GM23338 (cell line): ENCODE measurements at places on chromosomes 4 and X.

DNA sequence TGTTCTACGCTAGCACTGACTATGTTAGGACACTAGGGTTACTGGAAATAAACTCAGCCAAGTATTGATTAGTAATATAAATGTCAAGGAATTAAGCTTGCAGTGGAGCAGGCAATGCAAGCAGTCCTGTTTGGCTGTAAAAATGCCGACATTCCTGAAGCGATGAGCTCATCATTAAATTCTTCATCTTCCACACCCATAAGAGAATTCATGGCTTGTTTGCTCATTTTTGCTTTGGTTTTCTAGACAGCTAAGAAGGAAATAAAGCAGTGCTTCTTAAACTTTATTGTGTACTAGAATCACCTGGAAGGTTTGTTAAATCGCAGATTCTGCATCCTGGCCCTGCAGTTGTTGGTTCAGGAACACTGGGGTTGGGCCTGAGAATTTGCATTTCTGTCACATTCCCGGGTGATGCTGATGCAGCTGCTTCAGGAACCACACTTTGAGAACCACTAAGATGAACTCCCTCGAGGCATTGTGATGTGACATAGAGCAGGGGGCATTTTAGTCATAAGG is 17.8 kb downstream of the ANXA3 start:
- DNase-seq, result peak; percentile 54

DNA sequence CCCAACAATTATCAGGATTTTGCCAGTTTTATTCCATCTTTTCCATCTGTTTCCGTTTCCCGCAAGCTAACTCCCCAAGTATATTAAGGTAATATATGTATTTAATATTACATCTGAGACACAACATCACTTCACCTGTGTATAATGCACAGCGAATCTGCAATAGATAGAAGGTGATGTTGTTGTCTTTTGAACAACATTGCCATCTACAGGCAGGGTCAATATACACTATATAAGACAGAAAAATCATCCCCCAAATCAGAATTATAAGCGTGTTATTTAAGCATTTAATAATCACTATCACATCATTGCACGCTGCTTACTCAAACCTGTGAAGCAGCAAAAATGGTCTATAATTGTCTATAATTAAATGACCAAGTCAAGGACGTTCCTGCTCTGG is 1115.5 kb downstream of the NLGN4X start:
- peak; percentile 31 for DNase-seq

GRCh38 chr4:38837849-38838248 is 18.8 kb downstream of the TLR6 start:
- DNase-seq, result no peak

DNA sequence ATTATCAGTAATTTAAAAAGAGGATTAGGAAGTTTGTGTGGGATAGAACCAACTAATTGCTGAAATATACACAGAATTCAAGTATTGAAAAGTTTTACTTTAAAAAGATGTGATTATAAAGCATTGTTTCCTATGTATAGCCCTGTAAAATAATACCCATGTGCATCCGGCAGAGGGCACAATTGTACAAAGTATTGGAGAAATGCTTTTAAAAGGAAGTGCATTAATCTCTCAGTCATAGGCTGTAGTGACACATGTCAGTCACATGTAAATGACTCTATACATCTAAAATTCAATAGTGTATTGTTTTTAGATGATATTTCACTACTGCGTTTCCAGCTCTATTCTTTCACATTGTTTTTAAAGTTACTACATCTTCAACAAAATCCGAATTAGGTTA is 9.7 kb upstream of the GEMIN8 start:
- DNase-seq, result peak; percentile 53

DNA sequence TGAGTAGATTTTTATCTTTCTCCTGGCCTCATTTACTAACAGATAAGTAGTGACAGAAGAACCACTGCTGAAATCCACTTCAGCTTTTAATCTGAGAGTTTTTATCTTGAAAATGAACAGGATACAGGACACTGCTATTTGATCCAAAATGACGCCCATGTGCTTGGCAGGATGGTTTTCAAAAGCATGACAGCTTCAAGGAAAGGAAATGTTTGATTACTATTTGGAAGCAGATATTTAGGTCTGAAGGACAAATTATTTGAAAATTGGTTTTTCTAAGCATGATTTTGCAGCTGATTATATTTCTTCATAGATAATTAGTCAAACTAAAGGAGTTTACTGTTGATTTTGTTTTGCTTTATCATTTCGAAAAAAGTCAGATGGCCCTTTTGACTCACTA is 11.1 kb downstream of the PACRGL start:
- no peak for DNase-seq

- DNase-seq, result no peak
These were observed 110.9 kb downstream of the FRAS1 start for GRCh38 chr4:78168029-78168428.

DNA sequence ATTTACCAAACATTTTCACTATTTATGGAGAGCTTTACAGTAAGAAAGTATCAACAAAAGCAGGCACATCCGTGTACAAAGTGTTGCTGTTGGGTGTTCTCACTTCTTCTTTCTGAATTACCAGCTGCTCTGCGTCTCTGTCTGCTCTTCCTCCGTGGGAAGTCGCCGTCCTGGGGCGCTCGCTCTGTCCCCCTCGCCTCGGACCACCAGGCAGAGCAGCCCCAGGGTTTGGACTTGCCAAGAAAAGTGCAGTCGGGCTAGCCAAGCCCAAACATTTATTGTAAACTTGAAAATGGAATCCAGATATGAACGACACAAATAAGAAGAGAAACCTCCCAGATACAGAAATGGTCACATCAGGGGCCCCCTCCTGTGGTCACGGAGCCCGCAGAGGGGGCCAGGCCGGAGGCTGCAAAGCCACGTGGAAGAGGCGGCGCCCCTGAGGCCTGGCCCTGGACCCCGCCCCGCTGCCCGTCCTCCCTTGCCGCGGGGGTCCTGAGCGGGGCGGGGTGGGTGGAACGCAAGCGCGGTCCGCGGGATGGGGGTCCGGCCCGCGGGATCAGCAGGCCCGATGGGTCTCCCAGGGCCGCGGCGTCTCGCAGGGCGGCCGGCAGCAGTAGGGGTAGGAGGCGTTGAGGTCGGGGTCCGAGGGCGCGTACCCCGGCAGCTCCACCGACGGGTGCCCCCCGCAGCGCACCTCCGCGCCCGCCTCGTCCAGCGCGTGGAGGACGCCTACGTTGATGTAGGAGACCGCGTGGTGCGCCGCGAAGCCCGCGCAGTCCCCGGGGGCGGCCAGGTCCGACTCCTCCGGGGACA is 1.5 kb downstream of the TMEM271 start:
- DNase-seq, result peak; percentile 17

DNA sequence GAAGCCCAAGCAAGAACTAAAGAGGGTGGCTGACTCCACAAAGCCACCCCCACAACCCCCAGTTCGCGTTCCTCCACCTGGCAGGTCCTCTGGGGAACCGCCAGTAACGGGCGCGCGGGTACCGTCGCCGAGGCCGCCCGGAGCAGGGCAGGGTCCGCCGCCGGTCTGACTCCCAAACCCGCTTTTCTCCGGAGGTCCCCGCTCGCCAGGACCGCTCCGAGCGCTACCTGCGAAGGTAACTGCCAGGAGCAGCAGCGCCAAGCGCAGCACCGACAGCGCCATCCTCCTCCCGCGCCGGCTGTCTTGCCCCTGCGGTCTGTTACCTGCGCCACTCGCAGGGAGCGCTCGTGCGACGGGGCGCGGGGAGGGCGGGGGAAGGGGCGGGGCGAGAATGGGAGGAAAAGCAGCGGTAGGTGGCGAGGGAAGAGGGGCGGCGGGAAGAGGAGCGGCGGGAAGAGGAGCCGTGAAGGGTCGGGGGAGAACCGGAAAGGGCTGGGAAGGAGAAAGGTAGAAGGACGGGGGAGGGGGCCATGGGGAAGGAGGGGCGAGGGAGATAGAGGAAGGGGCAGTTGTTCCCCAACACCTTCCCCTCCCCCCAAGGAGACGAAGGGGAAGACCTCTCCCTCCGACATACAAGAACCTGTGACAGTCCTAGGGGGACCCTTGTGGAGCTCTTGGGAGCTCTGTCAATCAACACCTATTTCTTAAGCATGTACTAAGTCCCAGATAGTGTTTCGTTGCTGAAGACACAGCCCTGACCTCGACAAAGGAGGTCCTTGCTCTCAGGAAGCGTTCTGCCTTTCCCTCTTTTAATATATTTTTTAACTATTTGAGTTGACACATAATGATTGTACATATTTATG is at the start of gene SPINK2:
SPINK2 (minus strand) TSS at position 321 of the 863 bp plus-strand sequence; CDS start at position 282, 39 bp downstream.
- DNase-seq, result peak; percentile 93

DNA sequence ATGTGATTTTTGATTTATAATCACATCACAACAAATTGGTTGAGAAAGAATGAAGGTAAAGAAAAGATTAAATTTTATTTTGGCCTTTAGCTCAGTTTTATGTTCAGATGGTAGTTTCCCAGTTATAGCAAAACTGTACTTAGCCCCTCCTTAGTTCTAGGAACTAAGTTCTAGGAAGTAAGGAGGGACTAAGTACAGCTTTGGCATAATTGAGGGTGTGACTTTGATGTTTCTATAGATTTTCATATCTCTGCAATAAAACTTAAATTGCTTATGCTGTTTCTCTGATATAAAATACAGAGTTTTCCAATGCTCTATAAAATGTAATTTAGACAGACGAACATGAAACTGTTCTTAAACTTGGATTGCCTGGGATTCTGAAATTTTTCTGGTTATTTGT is 46.6 kb upstream of the SLC4A4 start:
- DNase-seq, result no peak

DNA sequence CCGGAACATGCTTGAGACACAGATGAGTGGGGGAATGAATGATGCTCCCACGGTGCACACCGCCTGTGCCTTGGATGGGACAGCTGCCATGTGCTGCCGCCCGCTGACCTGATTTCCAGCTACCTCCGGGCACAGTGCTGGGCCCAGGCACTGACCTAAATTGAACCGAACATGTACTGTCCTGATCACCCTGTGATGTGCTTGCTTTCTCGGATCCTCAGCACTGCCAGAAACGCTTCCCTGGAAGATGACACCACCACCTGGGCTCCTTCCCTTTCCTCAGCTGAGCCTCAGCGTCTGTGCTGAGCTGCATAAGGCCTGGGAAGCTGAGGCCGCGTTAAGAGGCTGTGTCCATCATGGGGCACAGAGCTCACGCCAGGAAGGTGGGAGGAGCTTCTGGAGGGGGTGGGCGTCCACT is 39.3 kb upstream of the MXD4 start:
- DNase-seq, result no peak

DNA sequence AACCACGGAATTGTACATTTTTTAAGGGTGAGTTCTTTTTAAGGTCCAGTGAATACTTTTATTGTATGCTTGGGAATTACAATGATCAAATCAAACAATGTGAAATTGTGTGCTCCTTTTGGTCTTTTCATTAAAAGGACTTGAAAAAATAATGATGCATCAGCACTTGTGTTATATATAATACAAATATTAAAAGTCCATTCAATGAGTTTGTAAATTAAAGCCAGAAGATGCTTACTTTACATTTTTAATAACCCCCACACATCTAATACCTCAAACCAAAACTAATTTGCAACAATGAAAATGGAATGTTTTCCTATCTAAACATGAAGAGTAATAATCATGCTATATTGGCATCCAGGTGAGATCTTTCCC is 369.8 kb upstream of the LCORL start:
- no peak for DNase-seq

- DNase-seq, result no peak
These were observed 13.4 kb downstream of the PDK3 start for GRCh38 chrX:24478509-24478908.

GRCh38 chr4:20298986-20299385 is 47.3 kb downstream of the SLIT2 start:
- no peak for DNase-seq

GRCh38 chrX:107477406-107477805 is 28.0 kb downstream of the FRMPD3 start:
- no peak for DNase-seq

DNA sequence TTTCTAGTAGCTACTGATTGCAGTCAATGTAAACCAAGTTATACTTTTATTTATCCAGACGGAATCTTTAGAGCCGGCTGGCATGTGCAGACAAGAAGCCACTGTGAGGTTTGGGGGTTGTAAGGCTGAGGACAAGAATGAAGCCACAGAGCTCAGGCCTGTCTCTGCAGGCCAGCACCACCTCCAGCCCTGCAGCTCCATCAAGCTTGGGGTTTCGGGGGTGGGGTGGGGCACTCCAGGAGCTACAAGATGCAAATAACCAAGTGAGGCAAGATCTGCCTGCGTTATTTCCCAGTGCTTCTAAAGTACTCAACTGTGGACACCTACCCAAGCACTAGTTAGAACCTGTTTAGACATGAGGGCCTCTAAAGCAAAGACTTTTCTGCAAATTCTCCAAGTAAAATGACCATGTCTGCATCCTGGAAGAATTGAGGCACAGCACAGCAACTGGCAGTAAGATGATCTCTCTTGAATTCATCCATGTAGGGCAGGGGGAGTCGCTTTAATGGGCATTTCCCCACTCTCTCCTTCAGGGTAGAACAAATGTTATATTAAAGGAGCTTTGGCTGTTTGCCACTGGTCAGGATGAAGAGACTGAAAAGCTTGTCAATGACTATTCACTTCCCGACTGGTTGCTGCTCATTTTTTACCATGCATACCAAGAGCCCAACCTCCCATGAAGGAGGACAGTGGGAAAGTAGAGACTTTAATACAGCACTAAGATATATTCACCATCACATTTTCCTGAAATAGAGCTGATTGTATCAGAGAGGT is 222.5 kb downstream of the MGST2 start:
- DNase-seq, result peak; percentile 26

GRCh38 chrX:119783026-119783425 is 8.4 kb downstream of the RPL39 start:
- no peak for DNase-seq

DNA sequence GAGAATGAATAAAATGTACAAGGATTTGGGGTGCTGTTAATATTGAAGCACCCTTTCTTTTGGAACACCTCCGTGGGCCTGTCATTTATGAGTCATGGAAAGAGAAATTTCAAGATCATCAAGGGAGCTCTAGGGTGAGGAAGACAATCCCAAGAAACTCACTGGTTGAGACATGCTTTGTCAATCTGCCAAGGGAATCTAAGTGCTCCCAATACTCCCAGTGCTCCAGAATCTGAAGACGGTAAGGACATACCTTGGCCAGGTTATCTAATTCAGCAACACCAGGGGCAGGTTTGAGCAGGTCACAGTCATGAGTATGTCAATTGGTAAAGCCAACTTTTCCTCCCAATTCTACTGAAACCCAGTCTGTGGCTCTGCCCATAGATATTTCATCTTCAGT is 556.4 kb upstream of the CPEB2 start:
- no peak for DNase-seq

GRCh38 chr4:53161787-53162433 is 204.0 kb downstream of the SCFD2 start:
- no peak for DNase-seq

- peak; percentile 77 for DNase-seq
These were observed 1.8 kb downstream of the TLL1 start for GRCh38 chr4:165874791-165875371.

GRCh38 chr4:123476089-123476488 is 79.5 kb downstream of the SPRY1 start:
- DNase-seq, result no peak

GRCh38 chrX:77719388-77719787 is 66.6 kb downstream of the ATRX start:
- no peak for DNase-seq

- peak; percentile 88 for DNase-seq
These were observed 162.9 kb upstream of the USP9X start for GRCh38 chrX:40922307-40922706.

GRCh38 chrX:104877504-104877903 is 311.5 kb downstream of the IL1RAPL2 start:
- no peak for DNase-seq
